ENCODE measurements at places on chromosomes 13 and 19. TPM values are rescaled to one million over a fixed set of nuclear protein-coding genes. Genes with fewer than 3 reads are reported as not detected.

The ZNF101 gene
- 5.3 TPM for total RNA-seq

The IZUMO2 gene
- not detected for total RNA-seq

The SBSN gene
- not detected for total RNA-seq

The SIGLEC11 gene
- total RNA-seq = not detected

The EPSTI1 gene
- total RNA-seq = not detected

The SMIM7 gene
- 152 TPM for total RNA-seq

The UQCRFS1 gene
- 50.6 TPM for total RNA-seq

All from Caki2 (cell line).